Fibroblast of lung (primary cell): ENCODE measurements at places on chromosomes 1 and 21. TPM values are rescaled to one million over a fixed set of nuclear protein-coding genes. Genes with fewer than 3 reads are reported as not detected.

GRCh38 chr1:220772846-220773245 is 13.9 kb upstream of the MTARC1 start:
- no peaks in the 10 kb centered on the region for H3K36me3 ChIP-seq
- H3K4me1 ChIP-seq, result peaks cover 2% of the 10 kb centered on the region
- no peak for DNase-seq

DNA sequence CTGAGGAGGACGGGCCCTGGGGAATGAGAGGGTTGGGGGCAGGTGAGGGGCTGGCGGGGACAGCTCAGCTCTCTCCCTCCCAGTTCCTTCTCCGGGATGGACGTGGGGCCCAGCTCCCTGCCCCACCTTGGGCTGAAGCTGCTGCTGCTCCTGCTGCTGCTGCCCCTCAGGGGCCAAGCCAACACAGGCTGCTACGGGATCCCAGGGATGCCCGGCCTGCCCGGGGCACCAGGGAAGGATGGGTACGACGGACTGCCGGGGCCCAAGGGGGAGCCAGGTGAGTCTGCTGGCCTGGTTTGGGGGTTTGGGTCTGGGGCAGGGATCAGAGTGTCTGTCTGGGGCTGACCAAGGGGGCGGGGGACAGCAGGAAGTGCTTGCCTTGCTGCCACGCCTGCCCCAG is 495 bp downstream of the C1QC start:
- H3K4me3 ChIP-seq, result no peak overlapping the region
- no peaks in the 10 kb centered on the region for H3K27me3 ChIP-seq
- no peaks in the 10 kb centered on the region for H3K4me1 ChIP-seq

DNA sequence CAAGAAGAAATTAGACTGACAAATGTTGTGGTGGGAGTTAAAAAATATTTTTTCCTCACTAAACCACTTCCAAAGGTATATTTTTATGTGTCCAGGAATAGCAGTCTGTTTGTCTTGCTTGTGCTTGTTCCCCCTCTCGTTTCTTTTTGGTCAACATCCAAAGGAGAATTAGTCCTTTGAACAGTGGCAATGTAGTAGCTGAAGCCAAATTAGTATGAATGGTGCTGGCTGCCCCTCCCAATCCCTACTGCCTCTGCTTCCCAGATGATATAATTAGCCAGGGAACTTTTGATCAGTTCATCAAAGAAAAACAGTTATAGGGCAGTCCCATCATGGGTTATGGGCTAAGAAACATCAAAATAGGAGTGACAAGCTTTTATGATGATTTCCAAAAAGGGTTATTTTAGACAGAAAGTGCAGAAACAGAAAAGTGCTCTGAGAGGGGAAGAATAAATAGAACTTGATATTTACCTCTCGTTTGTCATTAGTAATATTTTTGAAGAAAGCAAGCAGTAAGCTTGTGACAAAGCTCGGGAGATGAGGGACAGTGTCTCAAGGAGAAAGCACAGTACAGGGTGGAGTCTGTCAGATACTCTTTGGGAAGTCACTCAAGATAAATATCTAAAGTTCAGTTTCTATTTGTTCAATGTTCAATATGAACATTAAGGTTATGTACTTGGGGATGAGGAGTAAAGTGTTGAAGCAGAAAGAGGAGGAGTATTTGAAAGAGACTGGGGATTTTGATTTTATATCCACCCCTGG is 239.1 kb downstream of the HLX start:
- no peak overlapping the region for H3K27ac ChIP-seq
- H3K4me1 ChIP-seq, result peaks cover 8% of the 10 kb centered on the region
- DNase-seq, result no peak
- no peaks in the 10 kb centered on the region for H3K36me3 ChIP-seq
- H3K4me3 ChIP-seq, result no peak overlapping the region

GRCh38 chr21:46319186-46319585 is 4.5 kb downstream of the C21orf58 start:
- H3K27me3 ChIP-seq, result no peaks in the 10 kb centered on the region
- no peak overlapping the region for H3K4me3 ChIP-seq
- H3K36me3 ChIP-seq, result peaks cover 4% of the 10 kb centered on the region
- DNase-seq, result no peak

DNA sequence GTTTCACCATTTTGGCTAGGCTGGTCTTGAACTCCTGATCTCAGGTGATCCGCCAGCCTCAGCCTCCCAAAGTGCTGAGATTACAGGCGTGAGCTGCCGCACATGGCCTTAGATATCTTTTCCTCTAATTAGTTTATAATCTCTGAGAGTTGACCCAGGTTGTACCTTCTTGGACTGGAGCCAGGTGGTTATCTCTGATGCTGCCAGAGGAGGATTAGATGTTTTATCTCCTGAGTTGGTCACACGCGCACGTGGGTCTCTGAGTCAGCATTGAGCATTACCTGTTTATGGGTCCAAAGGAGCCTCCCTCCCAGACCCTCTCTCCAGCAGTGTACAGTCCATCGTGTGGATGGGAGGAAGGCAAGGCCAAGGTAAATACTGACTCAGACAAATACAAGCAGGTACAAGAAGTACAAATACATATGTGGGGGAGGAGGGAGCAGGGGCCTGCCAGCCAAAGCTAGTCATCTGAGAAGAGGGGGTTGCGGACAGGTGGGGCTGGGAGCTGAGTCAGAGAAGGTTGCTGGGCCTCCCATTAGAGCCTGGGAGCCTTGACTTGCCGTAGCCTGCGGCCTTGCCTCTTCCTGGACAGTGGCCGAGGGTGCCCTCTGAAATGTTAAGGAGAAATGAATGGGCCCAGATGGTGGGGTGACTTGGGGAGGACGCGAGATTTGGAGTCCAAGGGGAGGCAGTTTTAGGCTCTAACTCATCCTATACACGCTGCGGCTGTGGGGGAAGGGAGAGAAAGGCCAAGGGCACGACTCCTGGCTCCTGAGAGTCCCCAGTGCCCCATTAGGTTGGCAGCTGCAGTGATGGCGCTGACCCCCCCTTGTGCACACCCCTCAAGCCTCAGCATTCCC is 13.1 kb downstream of the IL6R start:
- no peaks in the 10 kb centered on the region for H3K27me3 ChIP-seq
- no peak overlapping the region for H3K4me3 ChIP-seq
- no peak for DNase-seq
- no peaks in the 10 kb centered on the region for H3K36me3 ChIP-seq

- no peak for DNase-seq
- H3K27ac ChIP-seq, result peak overlapping the region; percentile 75
- peak overlapping the region; percentile 58 for H3K4me3 ChIP-seq
Observed at GRCh38 chr1:197902131-197902453, 338 bp upstream of the C1orf53 start.

DNA sequence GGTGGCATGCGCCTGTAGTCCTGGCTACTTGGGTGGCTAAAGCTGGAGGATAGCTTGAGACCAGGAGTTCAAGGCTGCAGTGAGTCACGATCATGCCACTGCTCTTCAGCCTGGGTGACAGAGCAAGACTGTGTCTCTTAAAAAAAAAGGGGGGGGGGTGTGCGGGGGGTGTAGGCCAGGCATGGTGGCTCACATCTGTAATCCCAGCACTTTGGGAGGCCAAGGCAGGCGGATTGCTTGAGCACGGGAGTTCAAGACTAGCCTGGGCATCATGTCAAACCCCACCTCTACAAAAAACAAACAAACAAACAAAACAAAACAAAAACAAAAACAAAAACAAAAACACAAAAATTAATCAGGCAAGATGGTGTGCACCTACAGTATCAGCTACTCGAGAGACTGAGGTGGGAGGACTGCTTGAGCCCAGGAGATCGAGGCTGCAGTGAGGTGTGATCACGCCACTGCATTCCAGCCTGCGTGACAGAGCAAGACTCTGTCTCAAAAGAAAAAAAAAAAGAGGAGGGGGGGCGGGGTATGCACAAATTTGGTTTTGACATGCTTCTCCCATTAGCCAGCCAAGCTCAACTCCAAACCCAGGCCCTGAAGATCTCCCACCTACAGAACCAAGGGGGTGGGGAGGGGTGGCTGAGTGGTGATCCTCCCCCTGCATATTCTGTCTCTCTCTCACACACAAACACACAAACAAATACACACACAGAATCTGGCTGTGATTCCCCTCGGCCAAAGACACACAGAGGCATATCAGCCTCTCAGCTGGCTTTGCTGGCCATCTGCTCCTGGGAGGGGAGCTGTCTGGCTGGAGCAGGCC is 3.1 kb downstream of the PTAFR start:
- no peak overlapping the region for H3K4me3 ChIP-seq
- peak; percentile 28 for DNase-seq
- H3K4me1 ChIP-seq, result peaks cover 9% of the 10 kb centered on the region
- no peak overlapping the region for H3K27ac ChIP-seq
- H3K27me3 ChIP-seq, result no peaks in the 10 kb centered on the region

- DNase-seq, result no peak
- no peaks in the 10 kb centered on the region for H3K4me1 ChIP-seq
- H3K4me3 ChIP-seq, result no peak overlapping the region
- H3K27me3 ChIP-seq, result peaks cover 81% of the 10 kb centered on the region
Observed at GRCh38 chr1:197910120-197910991, 6.8 kb upstream of the LHX9 start.

GRCh38 chr1:220791956-220792355 is 5.2 kb downstream of the MTARC1 start:
- peaks cover 2% of the 10 kb centered on the region for H3K4me1 ChIP-seq
- H3K4me3 ChIP-seq, result no peak overlapping the region
- H3K27me3 ChIP-seq, result no peaks in the 10 kb centered on the region
- DNase-seq, result peak; percentile 49
- H3K27ac ChIP-seq, result no peak overlapping the region

DNA sequence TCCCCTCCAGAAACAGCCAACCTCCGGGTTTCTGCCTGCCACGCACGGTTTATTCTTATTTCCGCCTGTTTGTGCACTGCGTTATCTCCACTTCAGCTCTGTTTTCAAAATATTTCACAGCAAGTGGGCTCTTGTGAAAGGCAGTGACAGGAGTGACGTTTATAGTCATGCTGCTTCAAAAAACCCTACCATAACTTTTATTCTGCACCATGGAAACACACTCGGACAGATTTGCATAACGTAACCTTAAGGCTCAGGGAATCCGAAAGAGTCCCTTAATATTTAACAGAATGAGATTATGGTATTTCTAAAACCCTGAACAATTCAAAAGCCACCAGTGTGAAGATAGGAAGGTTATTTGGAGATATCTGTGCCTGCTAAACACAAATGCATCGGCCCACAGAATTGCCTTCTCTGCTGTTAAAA is 782 bp upstream of the SDE2 start:
- peak overlapping the region; percentile 82 for H3K27ac ChIP-seq
- H3K4me1 ChIP-seq, result peaks cover 3% of the 10 kb centered on the region
- H3K27me3 ChIP-seq, result no peaks in the 10 kb centered on the region
- DNase-seq, result peak; percentile 53
- peak overlapping the region; percentile 59 for H3K4me3 ChIP-seq
- no peaks in the 10 kb centered on the region for H3K36me3 ChIP-seq

DNA sequence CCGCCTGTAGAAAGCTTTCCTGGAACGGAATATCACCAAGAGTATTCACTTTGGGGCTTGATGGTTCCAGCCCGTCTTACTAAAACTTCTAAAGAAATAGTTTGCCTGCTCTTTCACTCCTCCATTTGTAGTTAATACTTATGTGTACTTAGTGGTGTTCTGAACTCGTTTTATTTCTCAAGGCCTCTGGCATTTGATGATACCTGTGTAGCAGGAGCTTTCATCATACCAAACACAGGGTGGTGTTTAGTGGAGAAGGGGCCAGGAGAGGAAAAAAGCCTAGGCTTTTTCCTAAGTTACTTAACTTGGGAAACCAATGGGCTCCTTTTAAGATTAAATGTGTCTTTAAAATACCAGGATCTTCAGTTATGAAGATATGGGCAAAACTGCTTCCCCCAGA is 74.3 kb downstream of the RPS6KA1 start:
- H3K27me3 ChIP-seq, result peaks cover 3% of the 10 kb centered on the region
- DNase-seq, result no peak
- no peaks in the 10 kb centered on the region for H3K4me1 ChIP-seq

DNA sequence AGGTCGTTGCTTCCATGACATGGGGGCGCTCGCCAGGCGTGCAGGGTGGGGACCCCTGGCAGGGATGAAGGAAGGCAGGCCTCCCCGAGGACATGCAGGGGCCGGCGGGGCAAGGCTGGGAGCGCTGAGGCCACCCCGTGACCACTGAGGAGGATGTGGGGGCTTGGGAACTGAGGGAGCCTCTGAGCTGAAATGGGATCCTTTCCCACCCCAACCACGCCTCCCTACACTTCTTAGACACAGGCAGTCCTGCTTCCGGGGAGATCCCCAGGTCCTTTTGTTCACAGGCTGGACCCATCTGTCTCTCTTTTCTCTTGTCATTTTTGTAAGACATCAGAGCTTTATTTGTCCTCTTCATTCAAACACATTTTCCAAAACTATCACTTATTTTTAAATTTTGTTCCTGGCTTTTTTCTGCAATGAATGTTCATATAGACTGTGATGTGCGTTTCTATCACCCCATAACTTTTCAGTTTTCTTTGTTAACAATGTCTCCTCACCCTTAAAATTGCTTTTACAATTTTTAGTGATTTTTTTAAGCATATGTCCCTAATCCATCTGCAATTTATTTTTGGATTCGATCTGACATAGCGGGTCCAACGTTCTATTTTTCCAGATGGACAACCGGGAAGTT is 156.7 kb upstream of the BACE2 start:
- H3K27me3 ChIP-seq, result no peaks in the 10 kb centered on the region
- no peaks in the 10 kb centered on the region for H3K36me3 ChIP-seq
- no peak overlapping the region for H3K27ac ChIP-seq
- DNase-seq, result no peak
- H3K4me3 ChIP-seq, result no peak overlapping the region
- no peaks in the 10 kb centered on the region for H3K4me1 ChIP-seq

- no peaks in the 10 kb centered on the region for H3K4me1 ChIP-seq
- H3K27ac ChIP-seq, result no peak overlapping the region
- DNase-seq, result peak; percentile 62
- H3K36me3 ChIP-seq, result no peaks in the 10 kb centered on the region
- H3K4me3 ChIP-seq, result no peak overlapping the region
- peaks cover 7% of the 10 kb centered on the region for H3K27me3 ChIP-seq
Observed at GRCh38 chr1:23673086-23673813, 18.4 kb upstream of the RPL11 start.

GRCh38 chr1:157137408-157138219 is 581 bp downstream of the ETV3 start:
- peak; percentile 12 for DNase-seq
- H3K4me3 ChIP-seq, result peak overlapping the region; percentile 91
- H3K4me1 ChIP-seq, result peaks cover 8% of the 10 kb centered on the region
- peaks cover 5% of the 10 kb centered on the region for H3K36me3 ChIP-seq
- H3K27ac ChIP-seq, result peak overlapping the region; percentile 76
- H3K27me3 ChIP-seq, result no peaks in the 10 kb centered on the region

GRCh38 chr1:25727088-25727487 is 72.9 kb upstream of the SELENON start:
- no peak overlapping the region for H3K27ac ChIP-seq
- H3K36me3 ChIP-seq, result no peaks in the 10 kb centered on the region
- H3K4me1 ChIP-seq, result peaks cover 6% of the 10 kb centered on the region
- no peak overlapping the region for H3K4me3 ChIP-seq
- no peaks in the 10 kb centered on the region for H3K27me3 ChIP-seq
- DNase-seq, result no peak

The PDZK1IP1 gene
- not detected in 2 replicates for total RNA-seq

The SPRR3 gene
- not detected in 2 replicates for total RNA-seq

The TESK2 gene
- 2.6 and 4.3 TPM in 2 replicates for total RNA-seq

The TCHHL1 gene
- not detected in 2 replicates for total RNA-seq

The SASS6 gene
- 1.5 and 1.8 TPM in 2 replicates for total RNA-seq
